MCF 10A (cell line): ENCODE measurements at places on chromosomes 7 and 10. TPM values are rescaled to one million over a fixed set of nuclear protein-coding genes. Genes with fewer than 3 reads are reported as not detected.

Gene NXPH1
- total RNA-seq = not detected in 2 replicates

DNA sequence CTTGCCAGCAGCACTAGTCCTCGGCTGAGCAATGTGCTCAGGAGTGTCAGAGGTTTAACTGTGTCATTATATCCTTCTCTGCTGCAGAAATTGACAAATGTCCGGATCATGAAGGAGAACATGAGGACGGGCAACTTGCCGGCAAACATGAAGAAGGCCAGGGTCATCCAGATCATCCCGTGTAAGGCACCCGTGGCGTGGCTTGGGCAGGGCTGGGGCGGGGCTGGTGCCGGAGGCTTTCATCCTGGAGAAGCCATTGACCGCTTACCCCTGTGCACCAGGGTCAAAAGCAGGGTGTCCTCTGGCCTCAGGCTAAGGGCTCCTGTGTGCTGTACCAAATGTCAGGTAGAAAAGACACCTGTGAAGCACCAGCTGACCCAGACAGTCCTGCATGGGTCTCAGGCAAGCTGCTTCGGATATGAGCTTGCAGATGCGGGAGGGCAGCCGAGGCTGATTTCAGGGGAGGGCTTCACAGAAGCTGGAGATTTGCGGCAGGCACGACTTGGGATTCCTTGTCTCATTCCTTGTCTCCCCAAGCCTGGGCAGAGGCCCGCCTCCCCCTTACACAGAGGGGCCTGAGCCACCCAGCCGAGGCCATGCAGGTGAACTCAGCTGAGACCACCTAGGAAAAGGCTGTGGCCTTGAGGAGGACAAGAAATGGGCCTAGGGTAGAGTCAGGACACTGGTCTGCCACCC, 55.4 kb downstream of the MKI67 start:
- no peak overlapping the region for H3K4me3 ChIP-seq
- no peaks in the 10 kb centered on the region for H3K27me3 ChIP-seq
- no peak overlapping the region for H3K27ac ChIP-seq

DNA sequence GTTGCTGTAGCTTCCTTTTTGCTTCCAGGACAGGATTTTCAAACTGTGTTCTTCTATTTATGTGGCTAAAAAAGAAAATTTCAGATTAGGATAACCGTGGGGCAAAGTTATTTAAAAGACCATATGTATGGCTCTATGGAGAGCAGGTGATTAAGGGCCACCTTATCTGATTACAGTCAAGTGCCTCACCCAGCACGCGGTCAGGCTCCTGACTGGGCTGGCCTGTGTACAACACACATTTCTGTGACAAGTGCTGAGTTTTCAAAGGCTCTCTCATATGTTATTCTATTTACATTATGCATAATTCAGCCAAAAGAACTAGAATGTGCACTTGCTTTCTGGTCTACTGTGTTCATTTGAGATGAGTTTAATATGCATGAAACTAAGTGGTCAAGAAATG, 547.4 kb downstream of the PHTF2 start:
- no peak for DNase-seq
- no peak overlapping the region for H3K4me3 ChIP-seq
- peaks cover 31% of the 10 kb centered on the region for H3K27me3 ChIP-seq
- no peak overlapping the region for H3K27ac ChIP-seq
- no peaks in the 10 kb centered on the region for H3K4me1 ChIP-seq
- H3K36me3 ChIP-seq = no peaks in the 10 kb centered on the region

DNA sequence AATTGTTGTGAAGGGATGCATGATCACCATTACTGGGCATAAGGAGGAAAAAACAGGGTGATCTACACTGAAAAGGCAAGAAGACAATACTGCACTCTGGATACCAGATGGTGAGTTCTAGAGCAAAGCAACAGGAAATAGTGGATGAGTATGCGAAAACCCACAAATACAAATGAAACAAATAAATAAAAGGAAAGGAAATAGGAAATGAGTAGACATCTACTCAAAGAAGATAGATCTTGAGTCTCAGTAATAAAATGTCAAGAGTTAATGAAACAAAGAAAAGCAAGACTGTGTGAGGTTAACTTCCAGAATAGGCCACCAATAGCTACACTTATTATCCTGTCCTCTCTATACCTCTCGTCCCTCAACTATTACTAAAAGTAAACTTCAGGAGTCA, 11.7 kb downstream of the ORC5 start:
- H3K4me1 ChIP-seq = no peaks in the 10 kb centered on the region
- no peaks in the 10 kb centered on the region for H3K27me3 ChIP-seq

DNA sequence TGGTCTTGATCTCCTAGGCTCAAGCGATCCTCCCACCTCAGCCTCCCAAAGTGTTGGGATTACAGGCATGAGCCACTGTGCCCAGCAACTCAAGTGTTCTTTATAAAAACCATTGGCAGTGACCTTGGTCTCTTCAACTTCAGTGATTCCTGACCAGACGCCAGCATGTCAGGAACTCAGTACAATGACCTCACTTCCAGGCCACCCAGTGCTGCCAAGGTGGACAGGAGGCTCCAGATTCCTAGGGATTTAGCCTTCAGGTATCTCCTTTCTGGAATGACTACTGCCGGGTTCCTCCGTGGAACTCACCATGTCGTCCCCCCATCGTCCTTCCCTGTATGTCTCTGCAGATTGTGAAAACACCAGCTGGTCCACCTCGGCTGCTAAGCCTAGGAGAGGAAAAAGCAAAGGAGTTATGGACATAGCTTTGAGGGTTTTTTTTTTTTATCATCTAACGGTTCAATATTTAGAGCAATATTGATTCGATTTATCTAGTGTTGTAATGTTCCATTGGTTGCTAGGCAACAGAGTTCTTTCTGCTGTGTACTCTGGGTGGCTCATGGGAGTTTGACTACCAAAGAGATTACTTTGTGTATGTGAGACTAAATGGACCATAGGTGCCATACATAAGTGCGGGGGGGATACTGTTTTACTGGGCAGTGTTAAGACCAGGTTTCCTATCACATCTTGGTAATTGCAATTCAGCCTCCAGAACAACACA, 425.8 kb upstream of the AUTS2 start:
- H3K4me3 ChIP-seq = no peak overlapping the region
- peaks cover 5% of the 10 kb centered on the region for H3K36me3 ChIP-seq
- H3K4me1 ChIP-seq = no peaks in the 10 kb centered on the region
- no peak for DNase-seq
- no peak overlapping the region for H3K27ac ChIP-seq

DNA sequence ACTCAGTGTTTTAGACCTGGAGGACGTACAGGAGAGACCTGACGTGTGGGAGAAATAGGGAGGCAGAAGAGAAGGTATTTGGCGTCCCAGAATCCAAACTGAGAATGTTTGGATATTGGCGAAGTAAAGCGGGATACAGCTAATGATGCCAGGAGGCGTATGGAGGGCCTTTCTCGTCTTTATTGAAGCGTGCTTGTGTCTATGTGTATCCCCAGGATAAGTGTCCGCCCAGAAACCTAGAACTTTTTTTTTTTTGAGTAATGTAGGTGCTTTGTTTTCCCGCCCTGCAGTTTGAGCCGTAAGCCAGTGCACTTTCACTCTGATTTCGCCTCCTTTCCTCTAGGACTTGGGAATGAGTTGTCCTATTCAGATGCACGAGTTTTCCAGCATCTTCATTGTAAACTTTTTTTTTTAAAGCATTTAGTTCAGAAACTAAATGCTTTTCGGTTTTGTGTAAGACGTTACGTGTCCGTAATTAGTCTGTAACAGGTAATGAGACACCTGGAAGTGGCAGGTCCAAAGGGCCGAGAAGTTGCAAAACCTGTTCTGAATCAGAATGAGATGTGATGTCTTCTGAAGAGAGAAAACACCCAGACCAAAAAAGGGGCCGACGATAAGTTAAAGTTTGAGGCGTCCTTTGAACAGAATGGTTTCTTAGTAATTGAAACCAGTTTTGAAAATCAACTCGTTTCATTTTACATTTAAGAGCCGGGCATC, 746 bp downstream of the ARL5B start:
- H3K27ac ChIP-seq = peak overlapping the region; percentile 97
- no peaks in the 10 kb centered on the region for H3K36me3 ChIP-seq
- peaks cover 12% of the 10 kb centered on the region for H3K4me1 ChIP-seq
- DNase-seq = peak; percentile 54
- H3K27me3 ChIP-seq = no peaks in the 10 kb centered on the region
- peak overlapping the region; percentile 85 for H3K4me3 ChIP-seq

DNA sequence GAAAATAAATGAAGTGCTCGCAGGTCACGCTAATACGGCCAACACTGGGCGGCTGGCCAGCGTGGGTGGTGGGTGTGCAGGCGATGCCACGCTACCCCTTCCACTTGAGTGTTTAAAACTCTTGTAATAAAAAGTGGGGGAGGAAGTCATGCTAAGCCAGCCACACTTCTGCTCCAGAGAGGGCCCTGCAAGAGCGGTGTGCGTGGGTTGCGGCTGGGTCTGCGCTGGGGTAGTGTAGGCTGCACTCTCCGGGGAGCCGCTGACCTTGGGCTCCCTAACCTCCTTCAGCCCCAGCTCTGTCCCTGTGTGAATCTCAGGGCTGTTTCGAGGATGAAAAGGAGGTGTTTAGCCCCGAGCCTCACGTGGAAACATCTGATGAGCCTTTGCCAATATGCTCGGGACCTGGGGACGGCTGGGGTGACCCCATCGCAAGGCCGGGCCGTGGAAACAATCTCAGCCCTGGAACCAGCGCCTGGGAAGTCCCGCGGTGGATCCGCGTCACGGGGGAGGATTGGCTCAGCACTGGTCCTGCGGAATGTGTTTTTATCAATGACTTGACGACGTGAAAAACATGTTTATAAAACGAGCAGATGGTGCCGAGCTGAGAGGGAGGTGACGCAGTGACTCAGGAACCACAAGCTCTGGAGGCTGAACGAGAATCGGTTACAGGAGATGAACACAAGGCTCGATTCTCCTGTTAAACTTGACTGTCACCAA, 278.5 kb downstream of the DNAJB6 start:
- no peaks in the 10 kb centered on the region for H3K36me3 ChIP-seq
- no peak overlapping the region for H3K27ac ChIP-seq
- H3K27me3 ChIP-seq = no peaks in the 10 kb centered on the region
- no peaks in the 10 kb centered on the region for H3K4me1 ChIP-seq
